Fibroblast of the conjunctiva (primary cell): ENCODE measurements at places on chromosomes 3 and 15.
A peak's percentile ranks its signal among the peaks of the same experiment; 100 is the strongest.

DNA sequence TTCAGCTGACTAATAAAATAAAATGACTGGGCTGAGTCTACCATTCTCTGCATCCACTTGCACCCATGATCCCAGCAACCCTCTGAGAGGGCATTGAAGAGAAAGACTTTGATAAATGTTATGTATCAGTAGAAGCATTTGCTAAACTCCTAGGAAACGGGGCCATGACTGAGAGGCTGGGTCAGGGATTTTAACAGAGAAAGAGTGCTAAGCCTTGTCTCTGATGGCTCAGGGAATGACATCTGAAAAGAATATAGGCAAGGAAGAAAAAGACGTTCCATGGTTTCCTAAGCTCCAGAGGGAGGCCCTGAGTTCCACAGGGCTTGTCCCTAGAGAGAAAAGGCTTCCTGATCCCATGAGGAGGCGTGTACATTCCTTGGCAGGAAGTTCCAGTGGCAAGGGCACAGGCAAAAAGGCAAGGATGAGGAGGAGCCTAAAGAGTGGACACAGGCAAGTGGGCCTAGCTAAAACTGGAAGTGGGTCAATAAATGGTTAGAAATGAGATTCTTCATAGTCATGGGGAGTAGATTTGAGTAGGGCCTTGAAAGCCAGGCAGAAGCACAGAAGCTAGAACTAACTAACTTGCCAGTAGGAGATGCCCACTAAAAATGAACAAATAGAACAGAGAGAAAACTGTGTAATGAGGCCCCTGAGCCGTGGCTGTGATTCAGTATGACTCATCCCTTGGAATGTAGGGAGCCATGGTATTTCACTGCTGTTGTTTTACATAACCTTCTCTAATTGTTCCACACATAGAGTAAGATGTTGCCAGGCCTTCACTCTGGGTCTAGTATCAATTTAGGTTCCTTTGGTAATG is 44.9 kb upstream of the MANF start:
- DNase-seq: peak; percentile 91

DNA sequence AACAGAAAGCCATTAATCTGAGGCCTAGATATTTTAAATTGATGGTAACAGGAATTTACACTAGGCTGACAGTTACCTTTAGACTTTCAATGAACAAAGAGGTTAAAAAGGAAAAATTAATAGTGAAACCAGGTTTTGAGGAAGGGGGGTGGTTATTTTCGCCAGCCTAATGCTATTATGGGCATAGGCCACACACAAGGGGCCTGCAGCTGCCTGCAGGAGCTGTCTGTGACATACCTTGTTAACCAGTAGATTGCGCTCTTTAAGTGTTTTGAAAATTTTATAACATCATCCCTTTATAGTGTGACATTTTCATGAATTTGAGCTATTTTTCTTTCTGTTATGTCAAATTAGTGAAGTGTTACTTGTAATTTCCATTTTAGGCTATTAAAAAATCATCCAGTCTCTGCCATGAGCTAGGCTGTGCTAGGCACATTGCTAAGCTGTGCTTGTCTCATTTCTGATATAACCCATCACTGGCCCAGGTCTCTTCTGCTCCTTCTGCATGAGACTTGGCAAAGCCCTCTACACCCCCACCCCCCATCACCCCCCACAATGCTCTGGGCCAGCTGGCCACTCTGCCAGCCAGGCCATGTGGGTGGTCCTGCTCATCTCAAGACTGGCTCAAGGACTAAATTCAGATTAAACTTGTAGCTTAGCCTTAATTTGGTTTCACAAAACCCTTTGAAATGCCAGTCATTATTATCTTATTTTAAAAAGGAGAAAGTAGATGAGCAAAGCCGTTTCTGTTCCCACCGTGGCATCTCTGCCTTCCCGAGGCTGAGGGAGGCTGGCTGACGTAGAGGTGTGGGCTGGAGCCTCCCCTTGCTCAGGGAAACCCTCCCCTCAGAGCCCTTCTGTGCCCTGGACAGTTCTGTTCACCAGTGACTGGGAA is 48.4 kb upstream of the SEC22A start:
- DNase-seq: no peak

GRCh38 chr3:178618896-178619295 is 82.7 kb downstream of the KCNMB2 start:
- DNase-seq: no peak

DNA sequence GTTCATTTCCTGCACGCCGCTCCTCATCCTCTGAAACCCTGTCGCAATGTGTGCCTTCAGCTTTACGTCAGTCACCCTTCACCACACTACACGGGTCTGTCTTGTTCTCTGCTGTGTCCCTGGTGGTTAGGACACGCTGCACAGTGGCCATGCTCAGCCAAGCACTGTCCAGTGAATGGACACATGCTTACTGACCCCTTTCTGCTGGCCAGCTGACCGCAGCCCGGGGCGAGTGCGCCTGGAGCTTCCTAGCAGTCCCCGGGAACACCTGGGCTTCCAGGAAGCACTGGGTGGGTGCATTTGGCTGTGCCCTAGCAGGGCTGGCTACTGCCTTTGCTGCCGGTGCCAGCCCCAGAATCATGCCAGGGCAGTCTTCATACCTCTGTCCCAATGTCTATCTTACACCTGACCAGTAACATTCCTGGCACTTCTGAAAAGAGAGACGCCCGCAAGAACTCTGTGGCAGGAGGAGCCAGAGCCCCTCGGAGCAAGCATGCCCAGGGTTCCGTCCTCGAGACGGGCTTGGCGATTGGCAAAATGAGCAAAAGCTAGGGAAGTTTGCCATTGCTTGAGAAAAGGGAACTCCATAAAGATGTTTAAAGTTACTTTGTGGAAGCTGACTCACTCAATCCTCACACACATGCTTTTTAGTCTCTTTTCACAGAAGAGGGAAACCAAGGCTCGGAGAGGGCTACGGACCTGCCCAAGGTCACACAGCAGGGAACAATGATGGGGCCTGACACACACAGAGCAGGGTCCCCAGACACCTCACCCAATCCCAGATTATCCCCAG is 15.7 kb upstream of the ZXDC start:
- no peak for DNase-seq

DNA sequence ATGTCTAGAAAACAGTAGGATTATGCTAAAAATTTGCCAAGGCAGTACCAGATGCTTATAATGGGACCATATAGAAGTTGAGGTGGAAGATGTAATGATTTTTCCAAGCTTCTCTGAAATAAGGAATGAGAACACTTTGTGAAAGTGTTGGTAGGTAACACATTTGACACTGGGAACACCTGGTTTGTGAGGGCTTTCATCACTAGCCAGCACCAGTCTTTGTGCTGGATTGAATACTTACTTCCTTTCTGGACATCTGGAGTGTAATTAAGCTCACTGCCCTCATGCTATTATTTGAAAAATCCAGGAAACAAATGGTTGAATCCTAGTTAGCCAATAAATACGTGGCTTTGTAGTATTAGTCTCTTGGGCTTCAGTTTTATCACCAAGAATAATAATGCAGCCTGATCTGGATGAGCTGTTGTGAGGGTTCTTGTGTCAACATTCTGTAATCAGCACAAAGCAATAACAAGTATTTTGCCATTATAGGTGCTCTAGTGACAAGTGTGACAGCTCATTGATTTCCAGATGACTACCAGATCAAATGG is 12.9 kb downstream of the CCDC80 start:
- DNase-seq: no peak

DNA sequence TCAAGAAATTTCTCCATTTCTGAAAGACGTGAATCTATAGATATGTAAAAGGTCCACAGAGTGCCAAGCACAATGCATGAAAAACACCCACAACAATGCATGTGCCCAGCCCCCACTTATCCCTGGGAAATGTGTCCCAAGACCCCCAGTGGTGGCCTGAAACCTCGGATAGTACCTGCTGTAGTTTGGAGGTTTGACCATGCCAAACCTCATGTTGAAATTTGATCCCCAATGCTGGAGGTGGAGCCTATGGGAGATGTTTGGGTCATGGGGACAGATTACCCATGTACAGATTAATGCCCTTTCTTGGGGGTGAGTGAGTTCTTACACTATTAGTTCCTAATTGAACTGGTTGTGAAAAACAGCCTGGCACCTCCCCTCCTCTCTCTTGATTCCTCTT is 21.4 kb upstream of the MYZAP start:
- no peak for DNase-seq
